ENCODE measurements at places on chromosomes 2 and 18.
A peak's percentile ranks its signal among the peaks of the same experiment; 100 is the strongest.

DNA sequence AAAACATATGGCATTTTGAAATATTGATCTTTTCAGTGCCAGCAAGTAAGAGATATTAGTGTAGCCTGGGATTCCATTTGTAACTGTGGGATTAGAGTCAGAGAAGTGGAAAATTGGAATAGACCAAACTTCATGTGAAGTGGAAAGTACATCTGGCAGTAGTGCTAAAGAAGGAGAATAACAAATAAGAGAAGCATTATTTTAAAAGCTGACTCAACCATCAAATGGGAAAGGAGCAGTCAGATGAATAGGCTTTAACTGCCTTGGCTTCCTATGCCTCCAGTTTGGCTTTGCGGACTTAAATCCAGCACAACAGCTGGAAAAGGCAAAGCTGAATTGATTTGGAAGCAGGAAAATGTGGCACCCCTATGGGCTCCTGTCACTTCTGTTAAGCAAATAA is 623.1 kb downstream of the TSN start:
- DNase-seq, result no peak

- DNase-seq, result no peak
These were observed 144.8 kb upstream of the MAP3K20 start for GRCh38 chr2:172930871-172931255.

DNA sequence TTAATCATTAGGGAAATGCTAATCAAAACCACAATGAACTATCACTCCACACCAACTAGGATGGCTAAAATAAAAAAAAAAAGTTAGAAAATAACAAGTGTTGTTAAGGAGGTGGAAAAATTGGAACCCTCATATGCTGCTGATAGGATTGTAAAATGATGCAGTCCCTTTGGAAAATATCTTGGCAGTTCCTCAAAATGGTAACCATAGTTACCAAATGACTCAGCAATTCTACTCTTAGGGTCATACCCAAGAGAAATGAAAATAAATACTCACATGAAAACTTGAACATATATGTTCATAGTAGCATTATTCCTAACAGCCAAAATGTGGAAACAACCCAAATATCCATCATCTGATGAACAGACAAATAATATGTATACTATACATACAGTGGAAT is 15.7 kb upstream of the ACVR2A start:
- DNase-seq, result no peak

- no peak for DNase-seq
These were observed 96.7 kb downstream of the LRP2 start for GRCh38 chr2:169265591-169265990.

DNA sequence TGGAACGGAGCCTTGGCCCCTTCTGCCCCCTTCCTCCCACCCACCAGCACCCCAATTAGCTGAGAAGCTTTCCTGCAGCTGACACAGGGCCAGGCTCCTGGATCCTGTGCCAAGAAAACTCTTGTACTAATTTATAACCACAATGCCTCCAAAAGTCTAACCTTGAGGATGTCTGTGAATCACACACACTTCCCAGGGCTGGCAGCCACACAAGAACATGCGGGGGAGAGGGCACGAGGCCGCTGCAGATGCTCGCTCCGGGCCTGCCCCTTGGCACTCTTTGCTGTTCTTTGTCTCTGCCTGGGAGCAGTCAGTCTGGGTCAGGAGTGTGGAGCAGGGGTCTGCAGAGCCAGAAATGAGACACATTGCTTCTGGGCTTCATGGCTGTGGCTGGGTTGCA is 62.7 kb upstream of the KIF5C start:
- DNase-seq, result peak; percentile 33

- no peak for DNase-seq
These were observed 63.5 kb downstream of the MYCN start for GRCh38 chr2:16003809-16004208.

DNA sequence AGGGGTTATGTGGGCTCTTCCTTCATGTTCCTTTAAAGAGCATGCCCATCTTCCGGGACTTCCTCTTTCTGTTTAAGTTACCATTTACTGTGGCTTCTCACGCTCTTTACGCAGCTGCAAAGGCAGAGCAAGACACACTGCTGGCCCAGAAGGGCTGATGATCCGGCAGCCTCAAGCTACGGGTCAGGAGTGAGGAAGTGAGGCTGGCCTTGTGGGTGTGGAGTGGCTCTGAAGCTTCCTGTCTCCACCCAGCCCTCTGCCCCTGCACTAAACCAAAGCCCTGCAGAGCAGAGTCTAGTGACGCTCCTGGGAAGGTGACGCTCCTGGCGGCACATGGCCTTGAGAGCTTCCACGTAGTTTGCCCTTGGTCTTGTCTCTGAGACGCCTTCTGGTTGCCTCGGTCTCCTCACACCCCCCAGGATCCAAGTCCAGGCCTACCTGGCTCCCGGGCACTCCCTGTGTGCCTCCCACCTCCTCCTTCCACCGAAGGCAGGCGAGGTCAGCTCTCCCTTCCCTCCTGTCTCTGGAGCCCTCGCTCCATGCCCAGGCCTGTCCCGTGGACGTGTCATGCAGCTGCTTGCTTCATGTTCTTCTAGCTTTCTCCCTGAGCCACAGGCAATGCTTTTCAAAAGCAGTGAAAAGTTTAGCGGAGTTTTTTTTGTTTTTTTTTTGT is 50.3 kb downstream of the ARL4C start:
- DNase-seq, result peak; percentile 63

- DNase-seq, result no peak
These were observed 1740.2 kb upstream of the CELF4 start for GRCh38 chr18:39305766-39306165.

DNA sequence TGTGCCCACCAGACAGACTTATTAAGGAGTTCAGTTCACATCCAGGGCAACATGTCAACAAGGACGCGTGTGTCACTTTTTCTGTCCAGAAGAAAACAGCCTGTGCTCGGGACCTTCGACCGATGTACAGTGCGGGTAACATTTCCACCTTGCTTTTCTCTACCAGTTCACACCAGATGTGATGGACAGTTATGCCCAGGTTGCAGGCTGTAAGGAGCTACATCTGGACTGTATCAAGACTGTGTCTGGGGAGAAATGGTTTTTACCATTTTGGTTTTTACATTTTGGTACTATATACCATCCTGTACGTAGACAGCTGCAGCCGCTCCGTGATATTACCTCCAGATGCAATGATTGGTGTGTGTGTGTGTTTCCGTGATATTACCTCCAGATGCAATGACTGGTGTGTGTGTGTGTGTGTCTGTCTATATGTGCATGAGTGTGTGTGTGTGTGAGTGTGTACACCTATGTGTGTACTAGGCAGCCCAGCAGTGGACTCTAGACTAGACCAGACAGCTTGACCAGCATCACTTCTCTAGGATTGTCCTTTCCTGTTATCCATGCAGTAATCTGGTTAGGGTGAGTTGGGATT is 118.0 kb downstream of the COL6A3 start:
- no peak for DNase-seq

Measured in left ventricle myocardium inferior (tissue), 1 donor.